ENCODE measurements at places on chromosomes 16 and 17.

DNA sequence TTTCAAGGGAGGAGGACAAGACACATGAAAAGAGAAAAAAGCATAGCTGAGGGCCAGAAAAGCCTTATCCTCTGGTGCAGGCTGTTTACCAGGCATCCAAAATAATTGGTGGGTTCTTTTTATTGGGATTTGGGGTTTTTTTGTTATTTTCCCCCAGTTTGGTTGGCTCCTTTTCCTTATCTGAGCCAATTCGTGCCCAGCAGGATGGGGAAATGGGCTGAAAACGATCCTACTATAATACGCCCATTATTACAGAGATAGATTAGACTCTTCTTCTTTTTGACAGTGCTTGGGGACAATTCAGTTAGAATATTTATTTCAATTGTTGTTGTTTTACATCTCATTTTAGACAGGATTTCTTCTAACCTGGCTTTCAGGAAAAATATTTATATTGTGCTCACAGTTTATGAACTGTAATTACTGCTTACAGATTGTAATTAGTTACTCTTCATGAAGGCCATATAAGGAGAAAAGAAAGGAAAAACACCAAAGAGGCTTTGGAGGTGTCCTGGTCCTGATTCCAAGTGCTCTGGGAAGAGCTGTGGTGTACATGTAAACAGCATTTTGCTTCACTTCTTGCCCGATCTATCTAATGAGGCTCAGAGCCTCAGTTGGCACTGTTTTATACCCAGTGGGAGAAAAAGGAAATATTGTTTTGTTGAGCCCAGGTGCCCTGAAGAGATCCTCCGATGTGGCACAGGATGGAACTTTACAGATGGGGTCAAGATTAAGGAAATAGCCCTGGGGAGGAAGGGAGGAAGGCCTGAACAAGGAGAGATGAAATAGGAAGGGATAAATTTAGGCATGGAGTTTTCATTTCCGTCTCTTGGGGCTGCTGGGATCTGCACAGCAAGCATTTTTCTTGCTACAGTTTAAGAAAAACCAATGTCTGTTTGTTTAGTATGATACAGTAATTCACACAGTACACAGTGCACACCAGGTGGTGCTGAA, 611 bp upstream of the ANKRD40 start:
- DNase-seq: no peak

DNA sequence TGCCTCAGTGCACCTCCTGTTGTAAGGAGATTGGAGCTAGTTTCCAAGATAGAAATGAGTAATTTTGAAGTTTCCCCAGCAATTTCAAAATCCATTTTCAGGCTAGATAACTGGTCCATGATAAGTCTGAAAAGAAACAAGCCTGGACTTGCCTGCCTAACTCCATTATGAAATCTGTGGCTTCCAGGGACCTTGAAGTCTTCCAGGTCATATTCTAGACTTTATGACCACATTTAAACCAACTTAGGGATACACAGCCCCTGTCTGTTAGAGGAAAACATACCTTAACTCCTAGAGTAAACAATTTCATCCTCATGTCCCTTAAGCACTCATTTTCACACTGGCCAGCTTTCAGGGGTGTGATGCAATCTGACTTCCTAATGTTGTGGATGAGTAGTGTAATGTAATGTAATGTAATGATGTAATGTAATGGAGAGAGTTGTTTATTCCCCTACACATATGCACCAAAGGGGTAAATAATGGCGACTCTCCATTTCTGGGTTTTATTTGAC, 96.7 kb upstream of the FAM20A start:
- DNase-seq: no peak

- DNase-seq: no peak
Measured at GRCh38 chr17:76868669-76869495, 678 bp downstream of the MGAT5B start.

GRCh38 chr17:46873941-46874645, 22.7 kb downstream of the WNT9B start:
- no peak for DNase-seq

DNA sequence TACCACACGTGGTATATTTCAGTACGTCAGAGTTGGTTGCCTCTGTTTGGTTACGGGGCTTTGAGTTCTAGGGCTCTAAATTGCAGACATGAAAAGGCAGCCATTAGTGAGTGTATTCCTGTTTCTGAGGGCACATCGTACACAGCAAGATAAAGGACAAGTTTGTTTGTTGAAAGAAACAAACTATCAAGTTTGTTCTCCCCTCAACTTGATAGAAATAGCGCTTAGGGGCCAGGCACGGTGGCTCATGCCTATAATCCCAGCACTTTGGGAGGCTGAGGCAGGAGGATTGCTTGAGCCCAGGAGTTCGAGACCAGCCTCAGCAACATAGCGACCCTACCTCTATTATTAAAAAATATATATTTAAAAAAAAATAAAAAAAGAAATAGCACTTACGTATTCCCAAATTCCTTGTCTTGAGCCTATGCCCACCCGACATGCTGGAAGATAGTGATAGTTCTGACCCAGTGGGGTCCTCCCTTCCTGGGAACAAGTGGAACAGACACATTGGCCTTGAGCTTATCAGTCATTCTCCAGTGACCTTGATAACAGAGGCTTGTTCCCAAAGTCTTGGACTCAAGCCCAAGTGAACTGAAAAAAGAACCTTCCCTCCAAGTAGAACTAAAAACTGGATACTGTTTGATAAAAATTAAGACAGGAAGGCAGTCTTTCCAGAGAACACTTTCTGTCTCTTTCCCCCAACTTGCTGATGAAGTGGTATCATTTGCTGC, 139.9 kb upstream of the CACNG3 start:
- DNase-seq: no peak

DNA sequence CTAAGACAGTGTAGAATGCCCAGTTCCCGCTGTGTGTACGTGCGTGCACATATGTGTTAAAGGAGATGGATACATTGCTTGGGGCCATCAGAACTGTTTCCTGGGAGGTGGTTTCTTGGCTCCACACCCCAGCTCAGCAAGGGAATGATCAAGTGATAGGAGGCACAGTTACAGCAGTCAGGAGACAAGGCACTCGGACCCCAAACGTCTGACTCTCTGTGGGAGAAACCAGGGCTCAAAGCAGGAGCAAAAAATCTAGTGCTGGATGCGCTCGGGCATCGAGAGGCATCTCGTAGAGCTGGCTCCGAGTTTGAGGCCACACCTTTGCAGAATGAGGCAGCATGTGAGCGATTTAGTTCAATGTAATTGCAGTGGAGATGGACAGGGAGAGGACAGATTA, 71.9 kb downstream of the RBBP6 start:
- DNase-seq: no peak

- no peak for DNase-seq
Measured at GRCh38 chr17:37384560-37385149, 8.9 kb downstream of the C17orf78 start.

- no peak for DNase-seq
Measured at GRCh38 chr17:2054262-2054511, 716 bp upstream of the HIC1 start.

- DNase-seq: no peak
Measured at GRCh38 chr17:82257473-82257872, 16.0 kb downstream of the CSNK1D start.

DNA sequence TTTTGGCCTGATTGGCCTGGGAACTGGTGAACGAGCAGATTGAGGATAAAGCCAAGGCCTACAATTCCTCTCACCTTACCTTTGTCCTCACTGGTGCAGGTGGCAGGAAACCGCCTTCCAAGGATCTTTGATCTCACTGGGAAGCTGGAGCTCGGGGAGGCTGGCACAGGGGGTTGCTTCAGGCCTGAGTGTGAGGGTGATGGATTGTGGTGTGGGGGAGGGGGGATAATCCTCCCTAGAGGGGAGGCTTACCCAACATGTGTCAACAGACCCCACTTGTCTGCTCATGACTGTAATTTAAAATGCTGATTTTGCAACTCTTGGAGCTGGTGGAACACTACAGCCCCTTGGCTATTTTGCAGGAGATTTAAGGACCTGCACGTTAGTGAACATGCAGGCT, 4.5 kb upstream of the RMI2 start:
- DNase-seq: no peak

DNA sequence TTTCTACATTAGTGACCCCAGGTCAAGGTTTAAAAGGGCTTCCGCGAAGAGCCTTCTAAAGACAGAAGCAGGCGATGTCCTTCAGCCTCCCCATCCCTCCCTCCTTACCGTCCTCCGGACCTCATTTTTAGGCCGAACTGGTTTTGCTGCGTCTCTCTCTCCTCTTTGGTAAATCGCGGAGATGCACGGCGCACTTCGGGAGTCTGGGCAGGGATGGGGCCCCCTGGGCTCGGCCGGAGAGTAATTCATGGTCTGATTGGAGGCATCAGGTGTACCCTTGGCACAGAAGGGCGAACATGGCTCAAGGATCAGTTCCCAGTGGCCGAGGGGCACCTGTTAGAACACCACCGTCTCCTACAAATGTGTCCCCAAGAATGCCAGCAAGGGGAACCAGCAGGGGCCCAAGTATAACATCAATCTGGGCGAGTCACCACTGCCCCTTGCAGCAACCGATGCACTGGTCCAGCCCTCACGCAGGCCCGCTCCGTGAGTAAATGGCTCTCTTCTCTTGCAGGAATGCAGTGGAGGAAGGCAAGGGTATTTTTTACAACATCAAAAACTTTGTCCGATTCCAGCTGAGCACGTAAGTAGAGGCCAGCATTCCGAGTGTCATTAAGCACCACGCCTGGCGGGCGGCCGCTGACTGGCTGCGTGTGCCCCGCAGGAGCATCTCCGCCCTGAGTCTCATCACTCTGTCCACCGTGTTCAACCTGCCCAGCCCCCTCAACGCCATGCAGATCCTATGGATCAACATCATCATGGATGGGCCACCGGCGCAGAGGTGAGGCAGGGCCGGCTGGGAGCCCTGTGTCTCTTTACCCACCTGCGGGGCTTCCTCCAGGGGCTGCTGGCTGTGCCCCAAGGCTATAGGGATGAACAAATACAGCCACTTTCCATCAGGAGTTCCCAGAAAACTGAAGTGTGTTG, 45.6 kb downstream of the MEAK7 start:
- no peak for DNase-seq

DNA sequence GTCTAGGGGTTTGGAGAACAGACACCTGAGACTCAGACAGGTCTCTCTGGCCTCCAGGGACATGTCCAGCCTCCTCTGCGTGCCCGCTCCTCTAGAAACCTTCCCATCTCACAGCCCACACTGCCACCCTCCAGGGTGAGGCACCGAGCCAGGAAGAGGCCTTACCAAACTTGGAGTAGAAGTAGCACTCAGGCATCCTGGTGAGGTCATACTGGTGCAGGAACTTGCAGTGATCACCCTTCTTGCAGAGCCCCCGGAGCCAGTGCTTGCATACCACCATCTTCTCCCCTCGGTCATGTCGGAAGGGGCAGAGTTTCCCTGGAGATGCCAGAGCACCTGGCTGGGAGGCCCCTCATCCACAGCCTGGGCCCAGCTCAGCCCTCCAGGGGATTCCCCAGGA, 4.2 kb downstream of the CPSF4L start:
- no peak for DNase-seq

DNA sequence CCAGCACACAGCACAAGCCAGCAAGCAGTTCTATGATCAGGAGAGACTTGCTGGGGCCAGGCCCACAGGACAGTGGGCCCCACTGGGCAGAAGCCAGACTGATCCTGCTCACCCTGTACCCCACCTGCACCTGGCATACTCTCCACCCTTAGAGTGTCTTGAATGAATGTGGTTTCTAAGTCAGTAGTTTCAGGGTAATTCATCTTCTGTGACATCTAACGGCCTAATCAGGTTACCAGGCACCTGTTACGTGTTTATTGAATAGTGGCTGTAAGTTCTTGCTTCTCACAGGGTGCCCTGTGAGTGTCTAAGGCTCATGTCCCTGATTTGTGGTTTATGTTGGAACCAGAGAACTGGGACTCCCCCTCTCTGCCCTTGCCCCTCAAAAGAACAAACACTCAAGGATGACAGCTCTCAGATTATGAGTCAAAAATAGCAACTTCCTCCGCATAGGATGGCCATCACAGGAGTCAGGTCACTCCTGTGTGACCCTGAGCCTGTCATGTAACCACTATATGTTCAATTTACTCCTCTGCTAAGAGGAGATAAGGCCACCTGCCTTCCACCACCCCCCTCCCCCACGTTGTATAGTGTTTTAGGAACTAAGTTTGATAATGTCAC, 7.0 kb upstream of the OR2C1 start:
- DNase-seq: no peak

DNA sequence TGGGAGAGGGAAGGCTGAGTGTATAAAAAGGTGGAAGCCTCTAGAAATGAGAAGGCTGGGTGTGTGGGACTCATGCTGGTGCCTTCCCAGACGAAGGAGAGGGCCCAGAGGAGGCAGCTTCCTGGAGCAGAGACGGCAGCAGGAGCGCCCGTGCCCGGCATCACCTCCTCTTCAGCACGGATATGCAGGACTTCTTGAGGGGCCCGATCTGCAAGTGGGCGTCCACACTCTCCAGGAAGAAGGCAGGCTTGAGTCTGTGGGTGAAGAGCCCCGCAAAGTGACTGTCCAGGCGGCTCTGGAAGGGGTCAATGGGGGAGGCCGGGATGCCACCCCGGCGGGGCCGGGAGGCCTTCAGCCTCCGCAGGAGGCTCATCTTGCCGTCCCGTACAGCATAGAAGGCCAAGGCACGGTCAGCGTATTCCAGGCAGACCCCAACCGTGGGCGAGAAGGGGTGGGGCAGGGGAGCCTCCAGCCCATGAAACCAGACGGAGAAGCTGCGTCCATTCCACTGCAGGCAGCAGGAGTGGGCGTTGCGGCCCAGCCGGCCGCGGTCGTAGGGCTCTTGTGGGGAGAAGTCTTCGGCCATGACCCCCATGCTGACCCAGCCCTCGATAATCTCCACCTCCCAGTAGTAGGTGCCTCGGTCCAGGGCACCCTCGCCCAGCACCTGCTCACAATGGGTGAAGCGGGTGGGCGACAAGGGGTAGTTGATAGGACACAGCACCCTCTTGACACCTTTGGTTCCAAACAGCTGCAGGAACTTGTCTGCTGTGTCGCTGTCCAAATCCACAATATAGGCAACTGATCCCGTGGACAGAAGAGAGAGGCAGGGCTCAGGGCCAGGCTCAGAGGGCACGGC, 3.8 kb downstream of the TRIM47 start:
- no peak for DNase-seq

GRCh38 chr17:10130677-10131076, 67.7 kb downstream of the GAS7 start:
- no peak for DNase-seq

GRCh38 chr17:14295676-14296075, 5.2 kb upstream of the HS3ST3B1 start:
- no peak for DNase-seq

- DNase-seq: no peak
Measured at GRCh38 chr16:85234310-85235204, 122.3 kb upstream of the CIBAR2 start.

GRCh38 chr16:74064120-74064735, 232.4 kb upstream of the PSMD7 start:
- DNase-seq: no peak

DNA sequence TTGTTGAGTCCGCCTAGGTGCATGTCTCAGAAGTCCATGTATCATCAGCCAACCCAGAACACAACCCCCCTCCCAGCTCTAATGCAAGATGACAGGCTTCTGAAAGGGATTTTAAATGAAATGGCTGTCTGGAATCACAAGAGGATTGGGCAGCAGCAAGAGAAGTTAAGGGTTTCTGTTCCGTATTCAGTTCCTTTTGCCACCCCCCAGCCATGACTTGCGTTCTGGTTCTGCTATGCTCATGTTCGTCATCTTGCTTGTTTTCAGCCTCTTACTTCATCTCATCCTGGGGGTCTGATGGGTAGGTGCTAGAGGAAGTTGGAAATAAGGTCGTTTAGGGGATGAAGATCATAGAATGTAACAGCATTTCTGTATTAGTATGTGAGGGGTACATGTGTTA, 12.0 kb downstream of the MINK1 start:
- no peak for DNase-seq

GRCh38 chr16:47013910-47014309, 40.4 kb upstream of the DNAJA2 start:
- DNase-seq: no peak

- no peak for DNase-seq
Measured at GRCh38 chr16:71431991-71432390, 9.9 kb downstream of the TLE7 start.
